Stimulated activated CD4-positive, alpha-beta T cell treated with anti-CD3 and anti-CD28 coated beads, Interleukin-1b, Interleukin-23, amount 100 ng/mL, for 48 hours (primary cell): ENCODE measurements at places on chromosomes 12 and 14.
A peak's percentile ranks its signal among the peaks of the same experiment; 100 is the strongest.

- no peak for DNase-seq
Observed at GRCh38 chr14:80087411-80087810, 123.9 kb downstream of the DIO2 start.

DNA sequence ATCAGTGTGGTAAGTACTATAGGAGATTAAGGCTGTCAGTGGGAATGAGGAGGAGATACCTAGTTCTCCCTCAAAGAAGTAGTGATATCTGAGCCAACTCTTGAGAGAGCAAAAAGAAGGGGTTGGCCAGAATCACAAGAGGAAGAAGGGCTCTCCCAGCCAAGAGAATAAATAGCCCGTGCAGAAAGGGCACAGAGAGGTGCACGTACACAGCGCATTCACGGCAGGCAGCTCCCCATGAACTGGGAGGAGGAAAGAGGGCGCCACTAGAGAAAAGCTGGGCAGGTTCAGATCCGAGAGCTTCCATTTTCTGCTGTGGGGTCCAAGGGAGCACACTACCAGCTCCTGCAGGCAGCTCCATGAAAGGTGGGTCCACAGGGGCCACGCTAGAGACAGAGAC lies 59.9 kb downstream of the PPP2R5E start:
- no peak for DNase-seq

DNA sequence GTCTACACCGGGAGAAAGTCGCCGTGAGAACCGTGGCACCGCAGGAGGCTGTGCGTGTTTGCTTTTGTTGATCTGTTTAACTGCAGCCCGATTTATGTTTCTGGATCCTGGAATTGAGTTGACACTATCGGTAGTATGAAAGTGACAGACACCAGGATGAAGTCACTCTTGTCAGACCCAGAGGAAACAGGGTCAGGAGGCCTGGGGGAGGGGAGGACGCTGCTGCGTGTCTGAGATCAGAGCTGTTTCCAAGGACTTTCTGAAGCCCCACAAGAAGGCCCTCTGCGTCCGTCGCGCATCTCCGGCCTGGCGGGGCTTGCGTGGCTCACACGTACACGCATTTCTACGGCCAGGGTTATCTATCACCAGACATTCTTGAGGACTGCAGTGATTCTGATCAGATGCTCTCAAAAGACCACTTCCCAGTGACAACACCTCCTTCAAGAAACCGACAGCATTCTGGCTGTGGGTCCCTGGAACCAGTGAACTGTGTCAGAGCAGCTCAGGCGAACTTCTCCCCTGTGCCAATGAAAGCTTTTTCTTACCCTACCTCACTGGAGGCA lies 263.4 kb downstream of the ADGRD1 start:
- DNase-seq: no peak

DNA sequence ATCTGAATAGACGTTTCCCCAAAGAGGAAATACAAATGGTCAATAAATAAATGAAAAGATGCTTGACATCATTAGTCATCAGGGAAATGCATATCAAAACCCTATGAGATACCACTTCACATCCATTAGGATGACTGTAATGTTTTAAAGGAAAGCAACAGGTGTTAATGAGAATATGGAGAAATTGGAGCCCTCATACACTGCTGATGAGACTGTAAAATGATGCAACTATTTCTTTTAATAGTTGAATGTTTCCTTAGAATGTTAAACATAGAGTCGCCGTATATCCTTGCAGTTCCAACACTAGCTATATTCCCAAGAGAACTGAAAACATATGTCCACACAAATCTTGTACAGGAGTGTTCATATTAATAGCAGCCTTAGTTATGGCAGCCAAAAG lies 133.2 kb downstream of the SLC38A4 start:
- DNase-seq: no peak

DNA sequence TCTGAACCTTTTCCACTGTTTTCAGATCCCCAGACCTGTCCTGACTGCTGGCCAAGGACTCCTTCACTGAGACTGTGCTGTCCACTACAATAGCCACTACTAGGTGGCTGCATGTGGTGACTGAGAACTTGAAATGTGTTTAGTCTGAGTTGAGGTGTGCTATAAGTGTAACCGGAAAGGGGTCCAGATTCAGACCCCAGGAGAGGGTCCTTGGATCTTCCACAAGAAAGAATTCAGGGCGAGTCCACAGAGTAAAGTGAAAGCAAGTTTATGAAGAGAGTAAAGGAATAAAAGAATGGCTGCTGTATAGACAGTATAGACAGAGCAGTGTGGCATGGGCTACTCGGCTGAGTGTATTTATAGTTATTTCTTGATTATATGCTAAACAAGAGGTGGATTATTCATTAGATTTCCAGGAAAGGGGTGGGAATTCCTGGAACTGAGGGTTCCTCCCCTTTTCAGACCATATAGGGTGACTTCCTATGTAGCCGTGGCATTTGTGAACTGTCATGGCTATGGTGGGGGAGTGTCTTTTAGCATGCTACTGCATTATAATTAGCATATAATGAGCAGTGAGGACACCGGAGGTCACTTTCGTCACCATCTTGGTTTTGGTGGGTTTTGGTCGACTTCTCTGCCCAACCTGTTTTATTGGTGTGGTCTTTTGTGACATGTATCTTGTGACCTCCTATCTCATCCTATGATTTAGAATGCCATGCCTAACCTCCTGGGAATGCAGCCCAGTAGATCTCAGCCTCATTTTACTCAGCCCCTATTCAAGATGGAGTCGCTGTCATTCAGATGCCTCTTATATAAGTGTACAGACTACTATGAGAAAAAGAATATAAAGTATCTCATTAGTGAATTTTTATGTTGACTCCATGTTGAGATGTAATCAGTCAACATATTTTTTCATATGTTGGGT lies 70.0 kb upstream of the SRSF5 start:
- DNase-seq: peak; percentile 32

DNA sequence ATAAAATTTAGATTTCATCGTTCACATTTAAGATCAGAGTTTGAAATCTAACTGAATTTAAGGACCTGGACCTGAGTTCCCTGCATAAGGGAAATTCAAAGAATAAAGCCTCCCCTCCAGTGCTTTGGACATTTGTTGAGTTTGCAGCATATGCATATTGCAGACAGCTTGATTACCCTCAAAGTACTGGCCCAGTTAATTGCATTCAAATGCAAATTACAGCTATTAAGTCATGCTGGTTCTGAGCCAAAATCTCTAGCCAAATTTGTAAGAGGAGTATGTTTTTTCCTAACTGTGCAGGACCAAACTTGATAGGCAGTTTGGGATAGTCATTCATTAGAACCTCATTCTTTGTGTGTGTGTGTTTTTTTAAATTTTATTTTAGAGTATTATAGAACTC lies 9.1 kb upstream of the KIF21A start:
- no peak for DNase-seq

DNA sequence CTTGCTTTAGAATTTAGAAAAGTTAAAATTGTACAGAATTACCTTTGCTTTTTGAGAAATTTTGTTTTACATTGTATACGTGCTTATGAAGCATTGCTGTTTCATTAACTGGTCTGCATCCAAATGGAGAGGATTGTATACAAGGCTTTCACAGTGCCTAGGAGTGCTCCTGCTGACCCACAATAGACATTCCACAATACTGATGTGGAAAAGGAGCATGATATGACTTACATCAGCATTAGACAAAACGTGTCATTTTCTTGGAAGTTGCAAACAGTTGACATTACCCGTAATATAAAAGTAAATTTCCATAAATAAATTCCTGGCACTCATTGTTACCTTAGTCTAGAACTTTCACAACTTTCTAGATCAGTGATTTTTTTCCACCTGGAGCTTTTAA lies 1.9 kb downstream of the PRKD1 start:
- no peak for DNase-seq

- DNase-seq: no peak
Observed at GRCh38 chr14:89750281-89750755, 204.2 kb downstream of the EFCAB11 start.

DNA sequence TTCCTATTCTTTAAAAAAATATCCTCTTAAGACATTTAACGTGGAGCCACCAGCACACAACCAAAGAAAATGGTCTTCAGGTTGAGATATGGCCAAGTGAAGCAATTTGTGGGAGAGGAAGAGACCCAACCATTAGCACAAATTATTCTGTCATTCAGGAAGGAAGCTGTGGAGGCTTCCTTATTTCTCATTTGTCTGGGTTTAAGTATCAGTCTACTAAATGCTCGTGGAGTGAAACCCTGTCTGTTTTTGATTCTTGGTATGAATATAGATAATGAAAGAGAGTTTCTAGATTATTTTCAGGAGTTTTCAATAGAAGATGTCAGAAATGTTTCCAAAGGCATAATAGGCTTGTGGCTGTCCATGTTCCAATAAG lies 125.1 kb downstream of the GPR65 start:
- no peak for DNase-seq

- DNase-seq: no peak
Observed at GRCh38 chr12:76186131-76186906, 101.8 kb upstream of the NAP1L1 start.

DNA sequence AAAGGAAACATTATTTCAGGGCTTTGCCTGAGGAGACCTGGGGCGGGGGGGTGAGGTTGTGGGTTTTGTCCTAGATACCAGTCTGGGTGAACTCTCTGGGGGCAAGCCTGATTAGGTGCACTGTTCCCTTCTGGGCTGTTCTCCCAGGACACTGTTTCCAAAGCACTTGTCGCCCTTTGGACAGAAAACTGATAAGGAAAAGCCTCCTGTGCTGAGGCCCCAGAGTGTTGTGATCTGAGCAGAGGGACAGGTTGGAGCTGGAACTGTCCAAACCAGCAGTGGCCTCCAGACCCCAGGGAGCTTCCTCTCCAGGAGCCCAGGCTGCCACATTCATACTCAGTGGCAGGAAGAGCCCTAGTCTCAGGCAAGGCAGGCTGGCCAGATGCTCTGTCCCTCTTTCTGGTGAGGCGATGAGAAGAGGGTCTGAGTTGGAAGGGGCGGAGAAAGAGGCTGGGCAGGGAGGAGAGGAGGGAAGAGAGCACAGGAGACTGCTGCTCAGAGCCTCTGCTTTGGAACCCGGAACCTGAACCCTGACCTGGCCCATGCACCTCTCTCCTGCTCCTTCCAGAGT lies 1.9 kb downstream of the GALNT16 start:
- DNase-seq: no peak

GRCh38 chr12:43333644-43334043 lies 218.4 kb downstream of the ADAMTS20 start:
- DNase-seq: no peak
